GM04504 (cell line): ENCODE measurements at places on chromosomes 12 and 14.
A peak's percentile ranks its signal among the peaks of the same experiment; 100 is the strongest.

GRCh38 chr12:4215229-4216186, 58.1 kb upstream of the CCND2 start:
- DNase-seq: no peak

- DNase-seq: no peak
Observed at GRCh38 chr14:65872536-65872935, 460.0 kb downstream of the FUT8 start.

DNA sequence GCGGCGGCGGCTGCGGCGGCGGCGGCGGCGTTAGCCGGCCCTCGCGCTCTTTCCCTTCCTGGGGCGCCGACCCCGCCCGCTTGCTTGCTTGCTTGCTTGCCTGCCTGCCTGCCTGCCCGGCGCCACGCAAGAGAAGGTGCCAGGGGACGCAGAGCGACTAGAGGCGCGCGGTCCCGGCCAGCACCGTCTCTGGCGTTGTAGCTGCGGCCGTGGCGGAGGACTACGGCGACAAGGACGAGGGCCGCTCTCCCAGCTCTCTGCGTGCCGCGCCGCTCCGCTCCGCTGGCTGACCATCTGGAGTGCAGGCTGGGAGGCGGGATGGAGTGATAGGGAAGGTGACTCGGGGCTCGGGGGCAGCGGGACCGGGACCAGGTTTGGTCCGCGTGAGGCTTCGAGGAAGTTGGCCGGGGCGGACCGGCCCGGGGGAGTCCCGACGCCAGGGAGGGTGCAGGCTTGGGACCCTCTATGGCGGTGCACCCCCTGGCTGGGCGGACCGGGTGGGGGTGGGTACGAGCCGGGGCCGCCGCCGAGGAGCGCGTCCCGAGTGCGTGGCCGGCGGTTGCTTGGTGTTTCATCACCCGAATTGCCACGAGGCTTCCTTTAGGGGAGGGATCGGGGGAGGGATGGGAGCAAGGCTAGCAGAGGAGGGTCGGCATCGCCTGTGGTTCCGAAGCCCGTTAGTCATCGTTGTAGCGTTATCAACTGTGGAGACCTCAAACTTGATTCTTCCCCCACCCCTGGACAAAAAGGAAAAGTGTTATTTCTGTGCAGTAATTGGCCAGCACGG, 471 bp downstream of the XPOT start:
- DNase-seq: peak; percentile 69

- DNase-seq: no peak
Observed at GRCh38 chr14:49105956-49106355, 480.2 kb downstream of the RPS29 start.

DNA sequence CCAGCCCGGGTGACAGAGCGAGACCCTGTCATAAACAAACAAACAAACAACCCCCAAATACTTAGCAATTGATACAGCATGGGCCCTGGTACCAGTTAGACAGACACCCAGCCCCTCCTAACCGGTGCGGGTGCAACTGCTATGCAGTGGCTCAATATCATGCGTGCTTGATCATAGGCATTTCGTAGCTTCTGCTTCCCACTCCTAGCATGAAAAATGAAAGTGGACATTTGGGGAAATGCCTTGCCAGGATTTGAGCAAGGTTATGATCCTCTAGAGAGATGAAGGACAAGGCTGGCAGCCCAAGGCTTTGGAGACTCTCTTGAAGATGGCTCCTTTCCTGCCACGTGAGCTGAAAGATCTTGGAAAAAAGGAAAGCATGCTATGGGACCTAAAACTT, 13.7 kb downstream of the FGF6 start:
- no peak for DNase-seq

DNA sequence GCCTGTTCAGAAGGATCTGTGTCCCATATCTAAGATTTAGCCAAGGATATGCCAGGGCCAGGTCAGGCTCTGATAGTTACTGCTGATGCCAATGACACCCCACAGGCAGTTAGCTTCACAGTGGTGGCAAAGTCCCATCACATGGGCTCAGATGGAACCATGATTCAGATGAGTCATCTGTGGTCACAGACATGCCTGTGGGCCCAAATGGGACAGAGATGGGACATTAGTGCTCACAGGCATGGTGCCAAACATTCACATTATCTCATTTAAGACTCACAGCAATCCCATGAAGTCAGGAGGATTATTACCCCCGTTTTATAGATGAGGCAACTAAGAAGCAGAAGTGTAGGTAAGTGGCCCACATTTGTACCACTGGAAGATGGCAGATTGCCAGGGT, 207.8 kb downstream of the DPF3 start:
- DNase-seq: no peak
